ENCODE measurements at places on chromosomes 7 and 10. TPM values are rescaled to one million over a fixed set of nuclear protein-coding genes. Genes with fewer than 3 reads are reported as not detected.

GRCh38 chr7:111429781-111430180, 132.5 kb downstream of the IMMP2L start:
- DNase-seq = no peak

DNA sequence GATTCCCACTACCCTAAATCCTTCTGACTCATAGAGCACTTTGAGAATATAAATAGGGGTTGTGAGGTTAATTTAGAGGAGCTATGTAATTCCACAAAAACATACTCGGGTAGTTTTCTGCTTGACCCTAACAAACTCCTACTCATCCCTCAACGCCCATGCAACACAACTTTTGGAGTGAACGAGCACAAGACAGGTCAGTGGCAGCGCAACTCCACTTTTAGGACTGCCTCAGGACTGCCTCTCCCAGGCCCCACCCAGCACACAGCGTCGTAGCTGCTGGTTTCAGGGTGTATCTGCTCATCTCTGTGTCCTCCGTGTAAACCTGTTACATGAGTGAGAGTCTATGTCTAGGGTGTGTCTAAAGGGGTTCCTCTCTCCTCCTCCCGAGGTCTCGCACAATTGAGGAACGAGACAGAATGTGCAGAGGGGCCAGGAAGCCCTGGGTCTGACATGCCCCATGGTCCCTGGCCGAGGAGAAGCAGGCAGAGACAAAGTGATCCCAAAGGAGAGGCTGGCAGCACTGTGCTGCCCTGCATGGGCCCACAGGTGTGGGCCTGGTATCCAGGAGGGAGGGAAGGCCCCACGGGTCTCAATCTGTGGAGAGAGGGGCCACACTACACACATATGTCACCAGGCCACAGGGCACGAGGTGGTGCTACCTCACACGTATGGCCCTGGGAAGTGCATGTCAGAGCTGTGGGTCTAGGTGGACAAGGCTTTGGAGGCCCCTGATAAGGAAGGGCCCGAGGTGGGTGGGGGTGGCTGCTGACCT, 45.5 kb downstream of the CAMK2B start:
- DNase-seq = peak; percentile 40

DNA sequence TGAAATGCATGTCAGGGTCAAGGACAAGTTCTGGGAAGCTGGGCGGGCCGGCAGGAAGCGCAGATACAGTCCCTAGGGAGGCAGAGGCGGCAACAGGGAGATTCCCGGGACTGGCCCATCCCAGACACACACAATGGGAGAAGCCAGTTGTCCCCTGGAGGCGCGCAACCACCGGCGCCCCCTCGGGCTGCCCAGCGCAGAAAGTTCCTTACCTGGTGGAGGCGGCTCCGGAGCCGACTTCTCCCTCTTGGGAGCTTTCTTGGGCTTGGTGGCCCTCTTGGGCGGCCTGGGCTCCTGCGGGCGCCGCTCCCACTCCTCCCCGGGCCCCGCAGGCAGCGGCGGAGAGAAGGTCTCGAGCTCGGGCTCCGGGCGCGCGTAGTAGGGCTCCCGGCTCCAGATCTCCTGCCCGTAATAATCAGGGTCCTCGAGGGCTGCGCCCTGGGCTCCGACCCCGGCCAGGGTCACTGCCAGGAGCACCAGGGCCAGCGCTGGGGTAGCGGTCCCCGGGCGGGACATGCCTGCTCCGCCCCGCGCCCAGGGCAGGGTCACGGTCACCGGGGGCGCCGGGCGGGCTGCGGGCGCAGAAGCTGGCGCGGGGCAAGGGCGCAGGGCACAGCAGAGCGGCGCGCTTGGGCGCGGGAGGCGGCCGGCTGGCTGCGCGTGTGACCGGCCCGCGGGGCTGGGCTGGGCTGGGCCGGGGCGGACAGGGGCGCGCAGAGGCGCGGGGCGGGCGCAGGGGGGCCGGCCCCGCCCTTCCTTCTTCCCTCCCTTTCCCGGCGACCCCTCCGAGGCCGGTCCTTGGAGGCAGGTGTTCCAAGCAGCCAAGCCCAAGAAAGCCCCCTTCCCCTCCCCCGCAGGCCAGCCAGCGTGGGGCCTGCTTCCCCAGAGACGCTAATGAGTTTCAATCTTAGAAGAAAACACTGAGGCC, at the start of gene CPXM2:
TSS of gene CPXM2 (minus strand) at position 664 of the 928 bp plus-strand sequence. CDS start at position 516, 148 bp downstream.
- DNase-seq = peak; percentile 88

DNA sequence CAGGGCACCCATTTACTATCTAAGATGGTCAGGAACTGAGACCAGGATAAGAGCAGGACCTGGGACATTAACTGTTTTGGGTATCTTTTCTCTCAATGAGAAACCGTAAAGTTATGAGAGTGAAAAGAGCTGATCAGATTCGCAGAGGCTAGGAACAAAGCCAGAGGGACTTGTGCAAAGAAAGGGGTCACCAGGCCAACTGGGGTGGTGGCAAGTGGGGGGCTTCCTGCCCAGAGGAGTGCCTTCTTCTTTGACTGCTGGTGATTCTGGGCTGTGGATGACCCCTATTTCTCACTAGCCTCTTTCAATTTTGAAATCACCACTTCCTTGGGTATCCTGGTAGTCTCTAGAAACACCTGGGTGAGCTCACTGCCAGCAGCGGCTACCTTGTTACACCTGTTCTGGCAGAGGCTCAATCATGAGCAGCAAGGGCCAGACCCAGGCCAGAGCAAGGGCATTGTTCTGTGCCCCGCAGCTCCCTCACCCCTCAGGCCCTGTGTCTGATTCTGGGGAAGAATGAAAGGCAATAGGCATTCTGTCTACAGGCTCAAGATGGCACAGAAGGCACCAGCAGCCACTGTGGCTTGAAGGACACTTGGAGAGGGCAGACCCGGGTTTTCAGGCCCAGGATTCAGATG, 999 bp downstream of the SFTPD start:
- DNase-seq = peak; percentile 35

Gene PON1
- not detected for total RNA-seq
